Right cardiac atrium (tissue), 5 donors: ENCODE measurements at places on chromosomes 6 and 20. TPM values are rescaled to one million over a fixed set of nuclear protein-coding genes. Genes with fewer than 3 reads are reported as not detected.

The C20orf144 gene
- not detected for total RNA-seq

The WDR46 gene
- total RNA-seq: 31.1 TPM

- no peak for DNase-seq
Measured at GRCh38 chr6:69907981-69908498, 41.7 kb downstream of the COL19A1 start.

- peak; percentile 97 for DNase-seq
Measured at GRCh38 chr20:50308513-50309279, 118.1 kb downstream of the CEBPB start.

DNA sequence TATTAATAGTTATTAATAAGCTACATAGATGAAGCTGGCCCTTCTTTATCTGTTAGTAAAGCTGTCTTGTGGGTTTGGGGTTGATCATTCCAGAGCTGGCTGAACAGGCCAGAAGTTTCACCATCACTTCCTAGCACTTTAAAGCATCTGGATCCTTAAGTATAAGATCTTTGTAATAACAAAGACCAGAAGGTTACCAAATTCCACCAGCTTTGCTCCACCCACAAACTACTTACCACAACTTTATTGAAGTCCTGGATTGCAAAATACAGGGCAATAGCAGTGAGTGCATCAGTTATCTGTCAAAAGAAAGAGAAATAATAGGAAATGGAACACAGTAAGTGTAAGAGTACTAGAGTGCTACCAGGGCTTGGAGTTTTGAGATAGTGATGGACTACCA lies 33.0 kb downstream of the PIGU start:
- no peak for DNase-seq

GRCh38 chr6:147738516-147739162 lies 230.1 kb downstream of the SAMD5 start:
- DNase-seq: no peak

- no peak for DNase-seq
Measured at GRCh38 chr6:43318011-43318410, 9.4 kb upstream of the CRIP3 start.

The IL20RA gene
- total RNA-seq: 2.1 TPM

DNA sequence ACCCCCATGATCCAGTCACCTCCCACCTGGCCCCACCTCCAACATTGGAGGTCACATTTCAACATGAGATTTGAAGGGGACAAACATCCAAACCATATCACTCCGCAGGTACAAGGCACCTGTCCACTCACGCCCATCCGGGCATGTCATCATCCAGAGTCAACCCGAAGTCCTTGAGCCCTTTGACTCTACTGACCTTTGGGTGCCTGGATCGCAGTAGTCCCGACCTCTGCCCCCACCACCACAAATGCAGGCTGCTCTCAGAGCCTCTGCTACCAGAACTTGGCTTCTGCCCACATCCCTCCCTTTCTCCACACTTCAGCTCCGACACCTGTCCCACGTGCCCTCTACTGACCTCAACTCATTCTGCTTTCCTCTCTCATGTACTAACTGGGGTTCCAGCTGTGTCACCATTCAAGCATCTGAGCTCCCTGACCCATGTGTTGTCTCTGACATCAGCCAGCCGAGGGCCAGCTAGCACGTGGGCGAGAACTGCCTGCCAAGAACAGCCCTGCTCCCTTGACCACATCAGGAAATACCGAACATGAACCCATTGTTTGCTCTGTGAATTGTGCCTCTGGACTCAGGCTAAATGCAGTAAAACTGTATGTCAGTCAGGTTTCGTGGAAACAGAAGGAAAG lies 498.3 kb upstream of the SULF2 start:
- DNase-seq: peak; percentile 41

- no peak for DNase-seq
Measured at GRCh38 chr20:48656137-48656536, 171.7 kb downstream of the PREX1 start.

The DSTN gene
- 721 TPM for total RNA-seq

The IL17F gene
- not detected for total RNA-seq

The AKAP7 gene
- 14.8 TPM for total RNA-seq

DNA sequence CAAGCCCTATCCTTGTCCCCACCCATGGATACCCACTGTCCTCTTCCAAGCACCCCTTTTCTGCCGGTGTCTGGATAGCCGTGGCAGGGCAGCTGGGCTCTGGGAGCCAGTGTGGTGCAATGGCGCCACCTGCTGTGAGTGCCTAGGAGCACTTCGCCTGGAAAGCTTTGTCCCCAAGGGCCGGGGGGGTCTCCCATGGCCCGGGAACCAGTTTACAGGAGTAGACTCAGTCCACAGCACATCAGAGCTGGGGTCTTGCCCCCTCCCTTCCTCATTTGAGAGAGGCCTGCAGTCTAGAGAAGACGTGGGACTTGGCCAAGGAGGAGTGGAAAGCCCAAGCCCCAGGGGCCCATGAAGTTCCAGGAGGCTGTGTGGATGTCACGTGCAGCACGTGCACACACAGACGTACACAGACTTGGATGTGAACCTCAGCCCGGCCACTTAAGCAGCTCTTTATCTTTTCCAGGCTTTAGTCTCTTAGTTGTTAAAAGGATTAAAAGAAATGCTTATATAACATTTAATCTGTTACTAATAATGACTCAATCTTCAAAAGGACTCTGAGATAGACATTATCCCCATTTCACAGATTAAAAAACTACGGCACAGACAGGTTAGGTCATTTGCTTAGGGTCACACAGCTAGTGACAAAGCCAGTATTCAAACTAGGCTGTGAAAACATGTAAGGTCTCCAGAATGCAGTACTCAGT lies 40.9 kb upstream of the CDH22 start:
- DNase-seq: peak; percentile 86

- no peak for DNase-seq
Measured at GRCh38 chr6:159214281-159214680, 45.1 kb downstream of the FNDC1 start.

The HCRTR2 gene
- total RNA-seq: not detected

The SLC17A1 gene
- total RNA-seq: not detected

The ELOVL5 gene
- 45.9 TPM for total RNA-seq

DNA sequence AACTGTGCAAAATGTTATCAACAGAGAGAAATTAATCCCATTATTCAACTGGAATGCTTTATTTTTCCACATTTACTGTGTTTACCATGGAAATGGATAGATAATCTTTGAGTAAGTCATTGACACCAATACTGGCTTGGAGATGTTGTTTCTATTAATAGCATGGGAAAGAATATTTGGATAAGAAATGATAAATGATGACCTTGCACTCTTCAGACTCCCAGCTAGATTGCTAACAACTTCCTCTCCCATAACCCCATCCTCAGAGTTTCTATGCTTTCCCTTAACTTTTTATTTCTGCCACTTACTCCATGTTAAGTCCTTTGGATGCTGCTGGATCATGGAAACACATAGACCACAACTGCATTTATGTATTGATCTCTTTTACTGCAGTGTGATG lies 182.5 kb downstream of the FNDC1 start:
- DNase-seq: no peak

GRCh38 chr6:136658711-136659110 lies 108.5 kb upstream of the MAP7 start:
- DNase-seq: no peak

The CCN2 gene
- total RNA-seq: 65.3 TPM

- no peak for DNase-seq
Measured at GRCh38 chr6:139294090-139294489, 2.3 kb upstream of the TXLNB start.

DNA sequence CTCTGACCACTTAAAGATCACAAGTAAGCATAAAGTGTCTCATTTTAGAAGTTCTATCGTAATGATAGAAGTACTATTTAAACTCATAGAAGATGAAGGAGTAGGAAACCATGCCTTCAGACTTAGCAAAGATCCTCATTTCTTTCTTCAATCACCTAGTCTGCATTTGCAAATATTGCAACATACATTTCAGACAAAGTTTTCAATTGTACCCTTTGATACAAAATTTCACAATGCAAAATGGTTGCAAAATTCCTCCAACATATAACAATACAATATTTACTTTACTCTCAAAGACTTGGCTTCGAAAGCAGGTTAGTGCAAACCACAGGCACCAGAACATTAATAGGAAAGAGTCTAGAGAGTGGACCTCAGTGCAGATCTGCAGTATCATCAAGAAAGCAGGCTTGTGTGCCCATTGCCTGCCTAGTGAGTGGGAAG lies 16.1 kb upstream of the ROS1 start:
- no peak for DNase-seq

- DNase-seq: no peak
Measured at GRCh38 chr6:156513504-156513903, 263.7 kb upstream of the ARID1B start.

The LTB gene
- not detected for total RNA-seq

The PTCHD4 gene
- 0.61 TPM for total RNA-seq

- DNase-seq: peak; percentile 51
Measured at GRCh38 chr6:7108964-7109836, 1.4 kb downstream of the RREB1 start.

DNA sequence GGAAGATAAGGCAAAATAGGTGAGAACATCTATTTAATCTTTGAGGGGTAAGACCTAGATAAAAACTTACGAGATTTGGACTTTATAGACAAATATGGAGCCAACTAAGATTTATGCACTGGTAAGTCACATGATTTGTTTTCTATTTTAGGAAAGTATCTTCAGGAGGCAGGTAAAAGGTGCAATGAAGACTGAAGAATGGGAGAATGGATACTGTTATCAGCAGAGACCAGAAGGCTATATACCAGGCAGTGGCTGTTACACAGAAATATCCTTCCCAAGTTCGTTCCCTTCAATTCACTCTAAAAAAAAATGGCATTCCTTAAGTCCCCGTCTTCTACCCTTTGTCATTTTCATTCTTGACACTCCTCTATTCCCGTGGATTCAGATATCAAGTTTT lies 123.8 kb downstream of the MYB start:
- no peak for DNase-seq

The OPN5 gene
- total RNA-seq: not detected

- DNase-seq: no peak
Measured at GRCh38 chr6:94213226-94213625, 793.9 kb upstream of the EPHA7 start.

GRCh38 chr20:19992996-19993908 lies 23.9 kb upstream of the NAA20 start:
- peak; percentile 67 for DNase-seq
